Karpas-422 (cell line): ENCODE measurements at places on chromosomes 7 and 10. TPM values are rescaled to one million over a fixed set of nuclear protein-coding genes. Genes with fewer than 3 reads are reported as not detected.

DNA sequence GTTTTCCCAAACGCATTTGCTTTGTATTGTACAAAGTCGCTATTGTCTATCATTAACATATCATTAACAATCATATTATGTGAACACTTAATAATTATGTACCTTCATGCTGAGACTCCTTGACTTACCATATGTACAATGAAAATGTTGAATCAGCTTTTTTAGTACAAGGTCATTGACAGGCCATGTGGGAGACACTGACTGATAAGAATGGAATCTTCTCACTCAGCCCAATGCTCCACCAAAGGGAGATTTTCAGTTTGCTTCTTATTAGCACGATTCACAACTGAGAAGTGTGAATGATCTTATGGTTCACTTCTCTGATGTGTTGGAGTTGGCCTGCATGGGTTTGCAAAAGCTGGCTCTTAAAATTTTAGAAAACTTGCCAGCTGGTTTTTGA lies 253.5 kb upstream of the TEX47 start:
- no peak overlapping the region for H3K27ac ChIP-seq
- H3K4me1 ChIP-seq, result no peaks in the 10 kb centered on the region
- H3K4me3 ChIP-seq, result no peak overlapping the region

- DNase-seq, result no peak
- no peaks in the 10 kb centered on the region for H3K36me3 ChIP-seq
- H3K4me3 ChIP-seq, result no peak overlapping the region
- H3K27me3 ChIP-seq, result no peaks in the 10 kb centered on the region
- no peaks in the 10 kb centered on the region for H3K4me1 ChIP-seq
Measured at GRCh38 chr7:91644256-91644655, 236.2 kb downstream of the MTERF1 start.

DNA sequence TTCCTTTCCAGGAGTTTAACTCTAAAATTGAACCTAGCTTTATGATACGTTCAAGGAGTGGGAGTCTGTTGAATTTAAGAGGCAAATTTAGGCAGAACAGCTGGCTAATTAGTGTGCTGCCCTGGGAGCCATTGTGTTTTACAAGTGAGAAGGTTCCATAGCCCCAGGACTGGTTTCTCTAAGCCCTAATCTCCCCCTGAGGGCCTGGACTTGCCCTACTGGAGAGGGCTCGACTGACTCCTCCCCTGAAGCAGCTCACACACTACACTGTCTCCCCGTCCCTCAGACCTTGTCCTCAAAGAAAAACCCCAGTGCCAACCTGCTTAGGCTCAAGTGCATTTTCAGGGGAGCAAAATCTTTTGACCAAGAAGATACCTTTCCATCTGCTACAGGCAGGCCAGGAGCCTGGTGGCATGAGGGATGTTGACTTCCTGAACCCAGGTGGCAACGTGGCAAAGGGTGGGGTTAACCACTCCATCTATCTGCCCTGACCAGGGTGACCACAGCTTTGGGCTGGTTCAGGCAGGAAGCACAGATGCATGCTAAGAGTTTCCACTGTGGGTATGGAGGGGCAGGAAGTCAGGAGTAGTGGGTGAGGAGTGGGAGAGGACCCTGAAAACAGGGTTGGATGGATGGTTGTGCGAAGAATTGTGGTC lies 68.9 kb upstream of the CARD11 start:
- no peaks in the 10 kb centered on the region for H3K36me3 ChIP-seq
- H3K4me1 ChIP-seq, result no peaks in the 10 kb centered on the region
- no peak for DNase-seq
- no peaks in the 10 kb centered on the region for H3K27me3 ChIP-seq

DNA sequence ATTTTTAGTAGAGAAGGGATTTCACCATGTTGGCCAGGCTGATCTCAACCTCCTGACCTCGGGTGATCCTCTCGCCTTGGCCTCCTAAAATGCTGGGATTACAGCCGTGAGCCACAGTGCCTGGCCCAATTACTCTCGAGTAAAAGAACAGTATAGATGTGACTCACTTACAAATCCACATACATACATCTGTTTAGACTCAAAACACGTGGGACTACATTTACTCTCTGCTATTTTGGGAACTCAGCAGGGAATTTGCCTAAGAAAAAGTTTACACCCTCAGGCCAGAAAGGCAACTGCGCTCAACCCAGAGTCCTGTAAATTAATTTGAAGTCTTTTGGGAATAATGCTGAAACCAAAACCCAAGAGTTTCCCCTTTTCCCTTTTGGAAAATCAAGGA lies 289.7 kb downstream of the KLF6 start:
- DNase-seq, result no peak
- no peak overlapping the region for H3K27ac ChIP-seq
- no peaks in the 10 kb centered on the region for H3K4me1 ChIP-seq
- H3K4me3 ChIP-seq, result no peak overlapping the region
- H3K36me3 ChIP-seq, result no peaks in the 10 kb centered on the region

WBP1L gene
- 34.8 and 43.0 TPM in 2 replicates for total RNA-seq

CALCR gene
- total RNA-seq, result not detected in 2 replicates
